Mesenchymal stem cell (in vitro differentiated cells and primary cell): ENCODE measurements at places on chromosomes 5 and 9.

GRCh38 chr9:133935328-133936005 is 56.7 kb downstream of the VAV2 start:
- peaks cover 73% of the 10 kb centered on the region for H3K4me1 ChIP-seq
- H3K36me3 ChIP-seq = peaks cover 55% of the 10 kb centered on the region
- H3K27me3 ChIP-seq = no peaks in the 10 kb centered on the region

GRCh38 chr9:133706307-133707050 is 31.7 kb downstream of the SARDH start:
- peaks cover 5% of the 10 kb centered on the region for H3K36me3 ChIP-seq
- H3K4me1 ChIP-seq = peaks cover 21% of the 10 kb centered on the region
- peaks cover 20% of the 10 kb centered on the region for H3K27me3 ChIP-seq
- H3K4me3 ChIP-seq = no peak overlapping the region
- no peak for DNase-seq

DNA sequence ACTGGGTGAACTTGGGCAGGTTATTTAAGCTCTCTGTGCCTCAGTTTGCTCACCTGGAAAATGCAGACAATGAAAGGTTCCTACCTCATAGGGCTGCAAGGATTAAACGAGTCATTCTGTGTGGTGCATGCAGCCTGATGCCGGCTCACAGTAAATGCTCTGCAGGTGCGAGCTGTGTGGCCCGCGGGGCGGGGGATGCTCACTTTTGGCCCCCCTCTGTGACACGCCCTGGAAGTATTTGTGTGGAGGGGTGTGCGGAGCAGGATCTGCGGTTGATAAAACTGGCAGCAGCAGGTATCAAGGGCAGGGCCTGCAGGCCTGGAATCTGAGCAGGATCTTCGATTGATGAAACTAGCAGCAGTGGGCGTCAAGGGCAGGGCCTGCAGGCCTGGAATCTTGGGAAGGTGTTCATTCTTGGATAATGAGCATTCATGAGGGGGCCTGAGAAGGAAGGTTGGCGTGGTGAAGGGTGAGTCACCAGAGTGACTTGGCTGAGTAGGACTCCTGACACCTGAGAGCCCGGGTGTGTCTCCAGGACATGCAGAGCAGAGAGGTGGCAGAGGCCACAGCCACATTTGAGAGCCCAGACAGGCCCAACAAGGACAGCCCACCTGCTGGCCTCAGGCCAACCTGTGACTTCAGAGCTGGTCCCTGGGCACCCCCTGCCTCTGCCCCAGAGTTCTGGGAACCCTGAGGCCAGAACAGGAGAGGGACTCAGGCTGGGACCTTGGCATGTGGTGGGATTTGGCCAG is 11.9 kb downstream of the UNC5A start:
- H3K36me3 ChIP-seq = no peaks in the 10 kb centered on the region
- H3K4me1 ChIP-seq = peaks cover 30% of the 10 kb centered on the region
- H3K27ac ChIP-seq = no peak overlapping the region

DNA sequence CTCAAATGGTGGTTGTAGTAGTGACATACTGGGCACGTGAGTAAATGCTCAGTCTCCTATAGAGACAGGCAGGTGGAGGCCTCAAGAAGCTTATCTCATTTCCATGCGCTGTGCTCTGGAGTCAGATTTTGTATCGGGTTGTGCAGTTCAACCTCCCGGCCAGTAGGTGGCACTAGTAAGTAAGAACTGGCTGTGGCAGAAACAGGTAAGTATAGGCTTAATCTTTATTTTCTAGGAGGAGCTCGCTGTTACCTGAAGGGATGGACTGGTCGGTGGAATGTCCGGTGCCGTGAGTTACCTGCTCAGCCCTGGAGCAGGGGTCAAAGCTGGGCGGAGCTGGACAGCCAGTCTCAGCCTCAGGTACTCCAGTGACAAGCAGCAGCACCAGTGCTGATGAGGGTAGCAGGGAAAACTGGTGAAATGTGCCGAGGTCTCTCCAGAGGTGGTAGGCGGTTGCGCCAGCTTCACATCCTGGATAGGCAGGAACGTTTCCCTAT is 880.1 kb upstream of the SEMA6A start:
- H3K4me3 ChIP-seq = no peak overlapping the region
- H3K4me1 ChIP-seq = no peaks in the 10 kb centered on the region
- DNase-seq = no peak

GRCh38 chr5:177309351-177310191 is 2.1 kb downstream of the MXD3 start:
- DNase-seq = peak; percentile 75
- H3K27ac ChIP-seq = no peak overlapping the region
- H3K27me3 ChIP-seq = no peaks in the 10 kb centered on the region
- peaks cover 33% of the 10 kb centered on the region for H3K4me1 ChIP-seq
- H3K36me3 ChIP-seq = peaks cover 36% of the 10 kb centered on the region

- H3K36me3 ChIP-seq = no peaks in the 10 kb centered on the region
- no peak overlapping the region for H3K4me3 ChIP-seq
- peaks cover 2% of the 10 kb centered on the region for H3K4me1 ChIP-seq
- no peak overlapping the region for H3K27ac ChIP-seq
- peak; percentile 21 for DNase-seq
These were observed 187.8 kb downstream of the NXNL2 start for GRCh38 chr9:88722753-88723152.

- H3K4me1 ChIP-seq = no peaks in the 10 kb centered on the region
- H3K36me3 ChIP-seq = no peaks in the 10 kb centered on the region
- DNase-seq = no peak
- no peak overlapping the region for H3K4me3 ChIP-seq
These were observed 116.9 kb upstream of the RAI14 start for GRCh38 chr5:34539183-34539582.

DNA sequence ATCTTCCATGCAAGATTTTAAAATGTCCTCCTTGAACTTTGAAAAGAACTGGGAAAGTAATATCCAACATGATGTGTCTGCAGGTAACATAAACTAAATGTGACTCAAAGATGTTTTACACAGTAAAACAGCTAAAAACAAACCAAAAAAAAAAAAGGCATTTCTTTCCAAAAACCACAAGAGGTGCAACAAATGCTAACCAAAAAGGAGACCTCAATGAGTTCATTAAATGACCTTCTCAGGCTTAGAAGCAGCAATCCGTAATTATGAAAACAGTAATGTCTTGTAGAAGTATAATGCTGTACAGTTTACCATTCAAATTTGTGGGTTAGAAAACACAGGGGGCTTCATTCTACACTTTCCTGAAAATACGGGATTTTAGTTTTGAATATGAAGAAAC is 2.5 kb downstream of the RNF145 start:
- no peak for DNase-seq
- no peak overlapping the region for H3K27ac ChIP-seq
- H3K4me3 ChIP-seq = peak overlapping the region; percentile 96
- no peaks in the 10 kb centered on the region for H3K27me3 ChIP-seq
- peaks cover 6% of the 10 kb centered on the region for H3K4me1 ChIP-seq
- H3K36me3 ChIP-seq = peaks cover 7% of the 10 kb centered on the region

- no peak overlapping the region for H3K4me3 ChIP-seq
- no peaks in the 10 kb centered on the region for H3K36me3 ChIP-seq
These were observed 158.5 kb upstream of the NFIL3 start for GRCh38 chr9:91582181-91582580.

GRCh38 chr9:97842960-97843359 is 10.1 kb upstream of the FOXE1 start:
- H3K4me1 ChIP-seq = peaks cover 1% of the 10 kb centered on the region
- DNase-seq = no peak
- no peaks in the 10 kb centered on the region for H3K36me3 ChIP-seq
- H3K27ac ChIP-seq = no peak overlapping the region

DNA sequence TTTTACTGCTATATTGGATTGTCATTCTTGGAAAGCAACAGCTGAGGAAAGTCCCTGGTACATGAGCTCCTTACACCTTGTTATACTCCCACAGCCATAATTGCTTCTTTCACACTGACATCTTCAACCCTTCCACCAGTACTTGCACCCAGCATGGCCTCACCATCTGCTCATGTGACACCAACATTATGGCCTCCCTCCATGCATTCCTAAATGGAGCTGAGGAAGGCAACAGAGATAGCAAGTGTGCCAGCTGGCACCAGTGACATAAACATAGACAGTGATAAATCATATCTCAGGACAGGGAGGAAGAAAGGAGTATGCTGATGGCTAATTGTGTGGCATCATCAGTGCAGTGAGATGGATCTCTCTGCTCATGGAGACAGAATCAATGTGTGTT is 119.5 kb downstream of the BAAT start:
- no peak overlapping the region for H3K4me3 ChIP-seq
- H3K36me3 ChIP-seq = no peaks in the 10 kb centered on the region
- H3K4me1 ChIP-seq = no peaks in the 10 kb centered on the region
- no peak for DNase-seq
- H3K27me3 ChIP-seq = no peaks in the 10 kb centered on the region

GRCh38 chr9:90432951-90433350 is 209.7 kb downstream of the DIRAS2 start:
- H3K4me1 ChIP-seq = no peaks in the 10 kb centered on the region
- no peak overlapping the region for H3K4me3 ChIP-seq
- H3K27ac ChIP-seq = peak overlapping the region; percentile 97
- H3K27me3 ChIP-seq = no peaks in the 10 kb centered on the region
- DNase-seq = peak; percentile 10
- H3K36me3 ChIP-seq = no peaks in the 10 kb centered on the region

- H3K4me3 ChIP-seq = no peak overlapping the region
- peak overlapping the region; percentile 8 for H3K27ac ChIP-seq
- peaks cover 4% of the 10 kb centered on the region for H3K4me1 ChIP-seq
- H3K36me3 ChIP-seq = peaks cover 73% of the 10 kb centered on the region
- DNase-seq = peak; percentile 13
These were observed 8.5 kb downstream of the SNAPC3 start for GRCh38 chr9:15430920-15431844.

GRCh38 chr9:93895535-93895934 is 59.6 kb downstream of the BARX1 start:
- H3K36me3 ChIP-seq = no peaks in the 10 kb centered on the region
- H3K27me3 ChIP-seq = no peaks in the 10 kb centered on the region
- DNase-seq = no peak
- H3K4me1 ChIP-seq = no peaks in the 10 kb centered on the region

- no peak overlapping the region for H3K27ac ChIP-seq
- H3K36me3 ChIP-seq = no peaks in the 10 kb centered on the region
- peaks cover 32% of the 10 kb centered on the region for H3K4me1 ChIP-seq
- H3K27me3 ChIP-seq = peaks cover 43% of the 10 kb centered on the region
- DNase-seq = no peak
These were observed 40.1 kb upstream of the TIFAB start for GRCh38 chr5:135492319-135492626.

- H3K36me3 ChIP-seq = no peaks in the 10 kb centered on the region
- H3K27ac ChIP-seq = no peak overlapping the region
- no peaks in the 10 kb centered on the region for H3K27me3 ChIP-seq
- DNase-seq = peak; percentile 47
- H3K4me1 ChIP-seq = no peaks in the 10 kb centered on the region
These were observed 273.4 kb downstream of the CSNK1G3 start for GRCh38 chr5:123785162-123786071.

- no peaks in the 10 kb centered on the region for H3K27me3 ChIP-seq
- no peak for DNase-seq
- no peak overlapping the region for H3K4me3 ChIP-seq
These were observed 364.1 kb upstream of the CCNH start for GRCh38 chr5:87776785-87777184.

DNA sequence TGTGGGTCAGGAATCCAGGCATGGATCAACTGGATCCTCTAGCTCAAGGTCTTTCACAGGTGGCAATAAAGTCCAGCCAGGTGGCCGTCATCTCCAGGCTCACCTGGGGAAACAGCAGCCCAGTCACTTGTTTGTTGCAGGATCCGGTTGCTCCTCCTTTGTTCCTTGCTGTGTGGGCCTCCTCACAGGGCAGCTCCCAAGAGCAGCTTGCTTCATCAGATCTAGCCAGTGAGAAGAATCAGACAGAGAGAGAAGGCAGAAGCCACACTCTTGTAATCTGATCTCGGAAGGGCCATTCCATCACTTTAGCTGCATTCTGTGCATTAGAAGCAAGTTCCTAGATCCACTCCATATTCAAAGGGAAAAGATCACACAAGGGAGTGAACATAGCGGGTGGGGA is 3.2 kb upstream of the HSD17B3 start:
- no peak for DNase-seq
- H3K27me3 ChIP-seq = no peaks in the 10 kb centered on the region
- H3K36me3 ChIP-seq = no peaks in the 10 kb centered on the region
- no peak overlapping the region for H3K27ac ChIP-seq

DNA sequence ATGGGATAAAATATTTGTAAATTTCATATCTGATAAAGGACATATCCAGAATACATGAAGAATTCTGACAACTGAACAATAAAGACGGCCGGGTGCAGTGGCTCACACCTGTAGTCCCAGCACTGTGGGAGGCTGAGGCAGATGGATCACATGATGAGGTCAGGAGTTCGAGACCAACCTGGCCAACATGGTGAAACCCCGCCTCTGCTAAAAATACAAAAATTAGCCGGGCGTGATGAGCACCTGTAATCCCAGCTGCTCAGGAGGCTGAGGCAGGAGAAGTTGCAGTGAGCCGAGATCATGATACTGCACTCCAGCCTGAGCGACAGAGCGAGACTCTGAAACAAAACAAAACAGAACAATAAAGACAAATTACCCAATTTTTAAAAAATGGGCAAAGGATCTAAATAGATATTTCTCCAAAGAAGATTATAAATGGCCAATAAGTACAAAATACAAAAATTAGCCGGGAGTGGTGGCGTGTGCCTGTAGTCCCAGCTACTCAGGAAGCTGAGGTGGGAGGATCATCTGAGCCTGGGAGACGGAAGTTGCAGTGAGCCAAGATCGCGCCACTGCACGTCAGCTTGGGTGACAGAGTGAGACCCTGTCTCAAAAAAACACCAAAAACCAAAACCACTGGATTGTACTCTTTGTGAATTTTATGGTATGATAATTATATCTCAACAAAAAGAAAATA is 9.6 kb upstream of the NSD1 start:
- H3K4me1 ChIP-seq = no peaks in the 10 kb centered on the region
- no peak overlapping the region for H3K27ac ChIP-seq
- H3K36me3 ChIP-seq = no peaks in the 10 kb centered on the region
- no peaks in the 10 kb centered on the region for H3K27me3 ChIP-seq
- DNase-seq = no peak
- H3K4me3 ChIP-seq = no peak overlapping the region

DNA sequence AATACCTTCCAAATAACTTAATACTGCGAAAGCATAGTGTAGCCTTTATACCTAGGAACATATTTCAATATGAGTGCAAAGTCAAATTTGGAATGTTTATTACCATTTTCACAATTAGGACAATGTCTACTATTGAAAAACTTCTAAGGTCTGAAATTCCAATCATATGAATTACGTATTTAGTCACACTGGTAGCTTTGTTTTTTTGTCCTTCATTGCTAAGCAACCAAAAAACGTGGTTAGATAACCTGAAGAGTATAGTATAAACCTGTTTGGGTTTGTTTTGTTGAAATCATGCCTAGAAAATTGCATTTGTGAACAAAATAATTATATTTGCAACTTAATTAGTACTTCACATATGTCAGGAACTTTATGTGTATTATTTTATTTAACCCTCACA is 134.2 kb downstream of the FBXO4 start:
- no peak overlapping the region for H3K4me3 ChIP-seq
- H3K4me1 ChIP-seq = no peaks in the 10 kb centered on the region
- no peaks in the 10 kb centered on the region for H3K36me3 ChIP-seq
- no peaks in the 10 kb centered on the region for H3K27me3 ChIP-seq
- H3K27ac ChIP-seq = no peak overlapping the region
